CD8-positive, alpha-beta memory T cell (primary cell): ENCODE measurements at places on chromosomes 7 and 10.

DNA sequence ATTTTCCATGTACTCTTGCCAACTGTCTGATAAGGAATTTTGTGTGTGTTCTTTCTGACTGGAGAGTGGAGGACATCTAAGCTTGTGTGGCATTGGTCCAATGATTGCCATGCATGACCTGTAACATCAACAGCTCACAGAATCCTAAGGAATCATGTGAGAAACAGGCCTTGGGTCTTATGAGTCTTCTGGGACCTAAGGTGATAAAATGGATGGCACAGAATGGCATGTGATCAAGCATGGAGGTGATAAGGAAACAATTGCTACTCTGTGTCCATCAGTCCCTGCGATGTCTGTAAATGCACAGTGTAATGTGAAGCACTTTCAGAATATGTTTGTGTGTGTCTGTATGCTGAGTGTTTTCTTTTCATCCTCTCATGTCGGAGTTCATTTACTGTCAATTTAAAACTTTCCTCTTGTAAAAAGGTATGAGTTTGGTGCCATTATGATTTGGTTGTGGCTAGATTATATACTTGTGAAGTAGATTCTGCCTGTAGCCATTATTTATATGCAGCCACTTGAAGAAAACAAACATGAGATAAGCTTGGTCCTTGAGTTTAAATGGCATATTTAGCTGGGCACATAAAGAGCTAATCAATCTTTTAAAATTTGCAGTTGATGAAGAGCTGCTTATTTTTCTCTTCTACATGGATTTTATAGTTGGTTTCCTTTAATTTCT is 127.5 kb downstream of the VPS50 start:
- no peak for DNase-seq

GRCh38 chr7:142299237-142299781 is 41.5 kb upstream of the PRSS58 start:
- no peak for DNase-seq

DNA sequence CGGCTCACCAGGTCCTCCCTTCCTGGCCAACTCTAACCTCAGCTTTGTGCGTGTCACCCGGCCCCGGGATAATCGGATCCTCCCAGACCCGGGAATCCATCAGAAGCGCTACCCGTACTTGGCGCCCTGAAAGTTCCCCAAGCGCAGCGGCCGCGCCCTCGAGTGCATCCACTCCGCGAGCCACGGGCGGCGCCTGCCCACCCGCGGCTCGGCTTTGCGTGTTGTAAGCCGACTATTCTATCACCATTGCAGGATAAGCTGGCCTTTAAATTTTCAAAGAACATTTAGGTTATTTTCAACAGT is 35.7 kb upstream of the EBLN1 start:
- DNase-seq, result no peak

DNA sequence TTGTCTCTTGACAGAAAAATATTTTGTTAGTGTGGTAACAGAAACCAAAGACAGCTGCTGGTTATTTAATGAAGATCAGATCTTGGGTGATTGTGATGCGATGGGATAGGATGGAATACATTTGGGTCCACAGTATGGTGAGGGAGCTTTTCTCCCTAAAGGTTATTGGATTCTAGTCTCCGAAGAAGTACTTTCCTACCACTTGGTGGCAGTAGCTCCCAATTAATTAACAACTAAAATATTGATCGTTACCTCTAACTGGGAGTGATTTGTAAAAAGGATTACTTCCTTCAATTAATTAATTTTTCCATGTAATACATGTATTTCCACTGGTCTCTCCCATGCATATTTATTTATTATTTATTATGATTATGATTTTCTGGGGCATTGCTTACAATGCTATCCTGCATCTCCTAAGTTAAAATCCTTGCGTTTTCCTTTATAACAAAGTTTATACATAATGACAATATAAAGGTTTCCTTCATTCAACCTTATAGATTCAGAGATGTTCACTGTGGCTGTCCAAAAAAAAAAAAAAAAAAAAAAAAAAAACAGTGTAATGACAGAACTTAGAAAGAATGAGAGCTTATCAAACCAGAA is 25.6 kb downstream of the TMEM196 start:
- no peak for DNase-seq
